ENCODE measurements at places on chromosomes 2 and 18. TPM values are rescaled to one million over a fixed set of nuclear protein-coding genes. Genes with fewer than 3 reads are reported as not detected.
A peak's percentile ranks its signal among the peaks of the same experiment; 100 is the strongest.

DNA sequence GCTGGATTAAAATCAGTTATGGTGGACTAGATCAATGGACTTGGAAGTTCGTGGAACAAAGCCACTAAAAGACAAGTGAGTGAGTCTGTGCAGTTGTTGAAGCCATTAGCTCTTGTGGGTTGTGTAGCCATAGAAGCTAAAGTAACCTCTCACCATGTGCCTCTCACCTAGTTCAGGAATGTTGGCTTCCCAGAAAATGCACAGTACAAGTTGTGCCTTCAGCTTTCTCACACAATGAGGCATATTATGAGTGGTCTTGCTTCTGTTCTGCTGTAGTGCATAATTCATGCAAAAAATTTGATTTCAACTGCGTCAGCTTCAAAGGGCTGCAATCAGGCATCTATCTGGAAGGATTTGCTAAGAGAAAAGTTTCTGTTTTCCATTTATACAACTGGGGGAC, 26.2 kb downstream of the CERS6 start:
- no peak for DNase-seq

OSR1 gene
- total RNA-seq = not detected

- DNase-seq = peak; percentile 11
These were observed 954 bp downstream of the CCNT2 start for GRCh38 chr2:134919341-134920210.

ABCG8 gene
- not detected for total RNA-seq

ITGAV gene
- total RNA-seq = 48.8 TPM

WIPF1 gene
- 10.3 TPM for total RNA-seq

DNA sequence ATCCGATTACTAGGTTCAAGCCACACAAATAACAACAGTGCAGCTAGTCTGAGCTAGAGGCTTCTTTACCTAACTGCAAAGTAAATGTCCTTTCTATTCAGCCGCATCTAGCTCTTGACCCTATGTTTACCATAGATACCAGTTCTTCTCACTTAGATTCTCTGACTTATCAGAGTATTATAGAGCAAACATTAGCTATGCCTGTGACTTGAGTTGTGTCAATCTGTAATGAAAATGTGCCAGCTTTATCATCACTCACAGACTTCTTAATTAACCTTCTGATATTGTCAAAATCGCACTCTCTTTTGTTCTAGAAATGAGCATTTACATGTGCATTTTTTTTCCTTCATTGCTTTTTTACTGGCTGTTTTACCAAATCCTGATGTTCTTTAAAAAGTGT, 79.9 kb downstream of the BCL11A start:
- no peak for DNase-seq

GRCh38 chr18:13161276-13161899, 57.2 kb upstream of the LDLRAD4 start:
- no peak for DNase-seq

IL18RAP gene
- not detected for total RNA-seq

CENPA gene
- total RNA-seq = 42.8 TPM

DNA sequence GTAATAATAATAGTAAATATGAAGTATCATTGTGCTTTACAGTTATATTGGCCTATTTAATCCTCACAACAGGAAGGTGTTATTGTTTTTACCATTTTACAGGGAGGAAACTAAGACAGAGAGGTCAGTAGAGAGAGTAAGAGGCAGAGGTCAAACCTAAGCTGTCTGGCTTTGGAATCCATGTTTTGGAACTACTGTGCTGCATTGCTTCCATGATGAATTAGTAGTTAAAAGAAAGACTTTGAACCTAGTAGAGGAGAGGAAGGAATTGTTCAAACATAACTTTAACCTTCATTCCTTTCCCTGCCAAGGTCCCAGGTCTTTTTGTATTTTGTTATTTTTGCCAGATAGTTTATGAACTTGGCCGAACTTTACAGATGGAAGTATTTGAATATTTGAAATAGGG, 80.9 kb downstream of the PHLPP1 start:
- DNase-seq = no peak

GRCh38 chr18:62632788-62633455, 82.4 kb upstream of the PHLPP1 start:
- DNase-seq = no peak

GRCh38 chr2:75489721-75490120, 71.0 kb downstream of the EVA1A start:
- DNase-seq = no peak

GRCh38 chr18:8303151-8303755, 306.0 kb upstream of the RAB12 start:
- peak; percentile 34 for DNase-seq

PRKAG3 gene
- total RNA-seq = not detected

DNA sequence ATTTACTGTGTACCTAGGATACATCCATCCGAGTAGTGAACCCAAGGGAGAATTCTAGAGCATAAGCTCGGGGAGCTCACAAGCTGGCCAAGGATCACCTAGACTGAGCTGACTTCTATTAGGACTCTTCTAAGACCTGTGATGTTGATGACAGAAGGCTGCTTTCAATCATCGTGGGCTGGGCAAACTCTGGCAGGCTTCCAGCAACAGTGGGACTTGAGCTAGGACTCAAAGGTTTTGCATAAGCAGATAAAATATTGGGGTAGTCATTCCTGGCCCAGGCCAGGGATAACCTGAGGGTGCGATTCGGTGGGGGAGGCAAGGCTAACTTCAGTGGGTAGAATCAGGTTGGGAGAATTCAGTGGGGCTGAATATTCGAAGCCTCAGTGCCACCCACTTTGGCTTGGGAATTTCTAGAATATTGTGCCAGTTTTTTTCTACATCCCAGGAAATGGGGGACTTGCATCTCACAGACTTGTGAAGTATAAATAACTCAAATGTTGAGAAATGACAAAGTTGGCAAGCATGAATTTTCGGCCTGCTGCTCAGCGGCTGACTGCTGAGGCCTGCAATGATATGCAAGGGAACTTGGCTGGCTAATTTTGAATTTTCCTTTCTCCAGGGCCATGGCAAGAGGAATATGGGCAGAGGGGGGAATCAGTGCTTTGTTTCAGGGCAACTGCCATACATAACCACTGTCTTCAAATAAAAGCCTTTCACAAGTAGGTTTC, 274.3 kb downstream of the PRKCE start:
- no peak for DNase-seq

DNA sequence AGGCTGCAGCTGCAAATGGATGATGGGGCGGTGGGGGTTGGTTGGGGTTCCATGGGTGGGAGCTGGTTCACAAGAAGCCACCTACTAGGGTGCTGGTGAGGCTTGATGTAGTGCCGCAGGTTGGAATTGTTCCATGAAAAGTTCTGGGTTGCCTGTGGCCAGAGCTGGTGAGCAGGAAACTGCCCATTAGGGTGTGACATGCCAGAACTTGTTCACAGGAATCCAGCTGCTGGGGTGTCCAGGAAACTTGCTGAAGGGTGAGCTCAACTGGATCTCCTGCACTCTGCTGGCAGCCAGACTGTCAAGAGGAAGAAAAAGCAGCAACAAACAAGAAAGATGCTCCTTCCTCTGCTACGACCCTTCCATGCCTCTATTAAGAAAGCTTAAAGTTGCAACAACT, 48.8 kb downstream of the MAP3K20 start:
- peak; percentile 17 for DNase-seq

AQP12A gene
- not detected for total RNA-seq

AKAIN1 gene
- not detected for total RNA-seq

DNA sequence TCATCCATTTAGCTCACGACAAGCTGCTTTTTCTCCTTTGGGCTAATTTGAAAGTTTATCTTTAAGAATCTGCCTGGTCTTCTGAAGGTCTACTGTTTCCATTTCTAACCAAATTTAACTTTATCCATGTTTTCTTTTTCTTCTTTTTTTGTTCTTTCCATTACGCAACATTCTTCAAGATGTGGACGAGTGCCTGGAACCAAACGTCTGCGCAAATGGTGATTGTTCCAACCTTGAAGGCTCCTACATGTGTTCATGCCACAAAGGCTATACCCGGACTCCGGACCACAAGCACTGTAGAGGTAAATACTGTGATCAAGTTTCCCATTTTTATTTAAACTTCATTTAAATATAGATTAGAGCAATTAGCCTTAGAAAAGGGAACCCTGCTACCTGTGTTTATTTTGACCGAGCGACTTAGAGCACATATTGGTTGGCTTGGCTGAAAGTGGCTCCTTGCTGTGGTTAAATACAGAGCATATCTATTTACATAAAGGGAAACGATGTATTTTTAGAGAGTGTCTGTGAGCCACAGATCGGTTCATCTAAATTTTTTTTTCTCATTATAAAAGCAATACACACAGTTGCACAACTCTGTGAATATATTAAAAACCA, 183.4 kb upstream of the RASGRP3 start:
- DNase-seq = no peak

DNA sequence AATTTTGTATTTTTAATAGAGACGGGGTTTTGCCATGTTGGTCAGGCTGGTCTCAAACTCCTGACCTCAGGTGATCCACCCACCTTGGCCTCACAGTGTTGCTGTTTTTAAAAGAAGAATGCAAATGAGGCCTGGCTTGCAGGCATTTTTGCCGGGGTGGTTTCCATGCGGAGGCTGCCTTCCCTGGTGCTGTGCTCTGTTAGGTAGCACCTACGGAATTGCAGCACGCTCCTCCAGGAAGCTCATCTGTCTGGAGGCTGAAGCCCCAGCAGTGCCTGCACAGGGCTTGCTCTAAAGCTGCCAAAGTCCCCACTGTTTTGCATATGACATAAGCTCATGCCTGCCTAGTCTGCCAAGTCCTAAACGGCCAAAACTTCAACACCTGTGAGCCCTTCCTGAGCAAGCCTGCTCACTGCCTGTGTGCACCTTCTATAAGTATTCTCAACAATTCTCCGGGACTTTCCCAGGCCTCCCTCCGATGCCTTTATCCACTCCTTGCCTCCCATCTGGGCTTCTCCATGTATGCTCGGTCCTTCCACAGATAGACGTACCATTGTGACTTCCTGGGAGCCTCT, 551.3 kb upstream of the RAB6C start:
- DNase-seq = no peak

ACKR3 gene
- not detected for total RNA-seq

DNA sequence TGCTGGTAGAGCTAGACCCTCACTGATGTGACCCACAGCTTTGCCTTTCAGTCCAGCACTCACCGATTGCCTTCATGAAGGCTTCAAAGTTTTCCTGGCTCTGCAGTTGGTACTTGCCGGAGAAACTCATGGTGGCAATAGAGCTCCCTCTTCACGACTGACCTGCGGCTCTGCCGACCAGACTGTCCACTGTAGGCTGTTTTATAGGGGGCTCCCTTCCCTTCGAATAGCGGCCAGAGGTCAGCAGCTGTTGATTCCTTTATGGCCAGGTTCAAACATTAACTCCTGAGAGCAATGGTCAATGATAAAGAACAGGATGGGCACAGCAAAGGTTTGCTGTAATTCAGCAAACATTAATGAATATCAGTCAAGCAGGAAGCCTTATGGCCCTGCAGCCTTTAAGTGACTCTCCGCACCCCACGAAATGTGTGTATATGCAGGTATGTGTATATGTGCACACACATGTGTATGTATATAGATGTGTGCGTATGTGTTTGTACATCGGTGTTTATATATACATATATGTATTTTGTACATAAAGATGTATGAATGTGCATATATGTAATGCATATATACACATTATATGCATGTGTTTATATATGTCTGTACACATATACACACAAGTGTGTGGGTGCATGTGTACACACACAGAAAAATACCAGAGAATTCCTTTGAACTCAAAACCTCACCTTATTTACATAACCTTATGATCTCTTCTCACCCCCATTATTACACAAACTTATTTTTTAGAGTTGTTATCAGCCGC, at the start of gene FABP1:
Gene FABP1, minus strand, starts transcription at position 175 of the 766 bp plus-strand sequence. Its CDS starts 45 bp downstream, at position 130.
- no peak for DNase-seq

TMEM150A gene
- 9.7 TPM for total RNA-seq

DNA sequence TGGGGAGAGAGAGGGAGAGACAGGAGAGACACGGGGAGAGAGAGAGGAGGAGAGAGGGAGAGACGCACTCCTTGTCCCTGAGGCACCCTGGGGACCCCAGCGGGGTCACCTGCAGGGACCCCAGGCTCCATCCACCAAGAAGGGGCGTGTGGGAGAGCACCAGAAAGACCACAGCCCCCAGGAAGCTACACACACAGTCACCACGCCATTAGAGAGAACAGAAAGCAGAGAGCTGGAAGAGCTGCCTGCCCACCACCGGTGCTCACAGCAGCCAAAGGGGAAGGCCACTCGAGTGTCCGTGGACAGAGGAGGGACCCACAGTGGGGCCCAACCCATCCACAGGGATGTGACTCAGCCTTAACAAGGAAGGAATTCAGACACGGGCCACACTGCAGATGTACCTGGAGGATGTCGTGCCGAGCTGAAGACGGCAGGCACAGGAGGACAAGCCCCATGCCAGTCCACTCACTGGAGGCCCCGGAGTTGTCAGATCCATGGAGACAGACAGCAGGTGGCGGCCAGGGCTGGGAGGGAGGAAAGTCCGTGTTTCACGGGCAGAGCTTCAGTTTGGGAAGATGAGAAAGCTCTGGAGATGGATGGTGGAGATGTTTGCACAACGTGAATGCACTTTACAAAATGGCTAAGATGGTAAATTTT, 11.5 kb upstream of the NFATC1 start:
- no peak for DNase-seq

DNA sequence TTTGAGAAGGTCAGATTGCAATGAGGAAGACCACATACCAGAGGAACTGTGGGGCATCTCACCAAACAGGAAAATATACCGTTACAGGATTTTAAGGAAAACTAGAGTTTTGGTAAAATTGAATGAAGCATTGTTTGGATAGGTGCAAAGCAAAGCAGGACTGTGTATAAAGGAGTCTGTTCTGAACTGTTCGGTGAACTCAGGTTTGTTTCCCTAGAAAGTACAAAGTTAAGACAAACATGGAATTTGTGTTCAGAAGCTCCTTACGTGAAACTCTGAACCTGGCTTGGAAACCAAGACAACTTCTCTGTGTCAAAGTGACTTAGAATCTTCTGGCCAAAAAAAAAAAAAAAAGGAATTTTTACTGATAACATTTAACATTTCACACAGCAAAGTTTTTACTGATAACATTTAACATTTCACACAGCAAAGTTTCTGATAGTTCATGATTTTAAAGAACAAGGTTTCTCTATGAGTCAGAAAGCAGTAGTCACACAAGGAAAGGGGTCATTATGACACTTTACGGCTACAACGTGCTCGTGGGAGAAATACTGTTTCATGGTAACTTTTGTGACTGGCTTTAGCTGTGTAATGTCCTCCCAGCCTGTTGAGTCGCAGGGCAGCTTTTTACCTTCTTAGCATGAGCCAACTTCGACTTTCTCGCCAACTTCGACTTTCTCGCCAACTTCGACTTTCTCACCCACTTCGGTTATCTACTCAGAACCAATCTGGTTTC, 21.2 kb upstream of the TET3 start:
- DNase-seq = no peak

Measured in HT1080 (cell line).